Activated CD4-positive, alpha-beta T cell treated with anti-CD3 and anti-CD28 coated beads for 1 hour (primary cell): ENCODE measurements at places on chromosomes 5 and 9.
A peak's percentile ranks its signal among the peaks of the same experiment; 100 is the strongest.

DNA sequence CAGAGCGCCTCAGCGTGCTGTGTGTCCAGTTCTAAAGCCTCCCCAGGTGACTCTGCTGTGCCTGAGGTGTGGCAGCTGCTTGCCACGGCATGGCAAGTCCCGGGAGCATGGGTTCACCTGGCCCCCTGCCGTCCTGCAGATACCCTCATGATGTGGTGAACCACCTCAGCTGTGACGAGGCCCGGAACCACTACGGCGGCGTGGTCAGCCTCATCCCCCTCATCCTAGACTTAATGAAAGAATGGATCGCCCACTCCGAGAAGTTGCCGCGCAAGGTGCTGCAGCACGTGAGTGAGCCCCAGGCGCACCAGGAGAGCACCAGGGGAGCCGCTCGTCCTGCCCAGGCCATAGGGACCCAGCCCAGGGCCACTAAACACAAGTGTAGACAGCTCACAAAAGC lies 9.5 kb downstream of the SPACA9 start:
- DNase-seq: no peak

GRCh38 chr9:94868464-94868863 lies 142.0 kb downstream of the AOPEP start:
- DNase-seq: no peak

- DNase-seq: no peak
These were observed 84.8 kb downstream of the PJA2 start for GRCh38 chr5:109324931-109325330.

DNA sequence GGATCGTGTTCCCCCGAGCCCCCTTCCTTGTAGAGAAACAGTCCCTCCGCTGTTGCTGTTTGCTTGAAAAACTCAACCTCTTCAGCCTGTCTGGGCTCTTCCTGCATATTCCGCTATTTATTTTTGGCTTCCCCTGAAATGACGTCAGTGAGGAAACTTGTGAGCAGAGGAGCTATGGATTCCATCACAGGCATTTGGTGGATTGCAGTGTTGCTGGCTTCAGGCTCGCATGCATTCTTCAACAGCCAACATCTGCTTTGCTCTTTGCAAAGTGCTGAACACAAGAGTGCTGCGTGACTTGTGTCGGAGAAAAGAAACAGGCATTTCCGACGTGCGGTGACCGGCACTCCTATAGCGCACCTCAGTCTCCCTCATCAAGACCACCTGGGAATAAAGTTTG lies 232.7 kb downstream of the RFK start:
- DNase-seq: no peak

DNA sequence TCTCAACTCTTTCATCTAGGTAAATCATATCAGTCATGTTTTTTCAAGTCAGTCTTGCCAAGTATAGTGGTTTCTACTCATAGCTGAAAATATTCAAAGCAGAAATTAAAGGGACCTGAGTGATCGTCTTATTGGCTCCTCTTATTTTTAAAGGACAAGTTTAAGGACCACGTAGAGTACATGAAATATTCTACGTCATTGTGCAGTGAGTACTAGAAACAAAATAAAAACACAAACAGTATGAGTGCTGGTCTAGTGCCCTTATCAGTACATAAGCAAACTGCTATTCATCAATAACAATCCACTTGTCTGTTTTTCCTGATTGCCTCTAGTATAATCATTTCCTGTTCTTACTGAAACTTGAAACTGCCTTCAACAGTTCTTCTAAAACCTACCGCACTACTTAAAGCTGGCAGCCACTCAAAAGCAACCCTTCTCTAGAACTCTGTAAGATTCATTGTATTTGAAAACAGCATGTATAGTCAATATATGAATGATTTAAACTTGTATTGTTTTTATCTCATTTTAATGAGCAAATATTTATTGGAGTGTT lies 853.7 kb downstream of the TAF11L14 start:
- no peak for DNase-seq

DNA sequence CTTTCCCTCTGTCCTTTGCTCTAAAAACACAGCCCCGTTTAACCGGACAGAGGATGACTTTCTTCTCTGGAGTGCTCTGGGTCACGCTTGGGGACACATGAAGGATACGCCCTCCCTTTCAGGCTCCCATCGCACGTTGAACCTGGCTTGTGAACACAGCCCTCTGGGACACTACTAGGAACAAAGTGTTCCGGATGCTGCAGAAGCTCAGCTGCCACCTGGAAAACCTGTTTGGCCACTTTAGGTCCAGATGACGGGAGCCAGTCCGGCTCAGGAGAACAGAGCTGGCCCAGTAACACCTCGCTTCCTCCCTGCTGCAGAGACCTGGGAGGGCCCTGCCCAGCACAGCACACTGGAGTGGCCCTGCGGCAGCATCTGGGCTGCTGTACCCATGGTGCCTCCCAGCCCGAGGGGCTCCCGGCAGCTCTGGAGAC lies 60.1 kb downstream of the GADD45G start:
- no peak for DNase-seq

- DNase-seq: no peak
These were observed 266.7 kb downstream of the NSG2 start for GRCh38 chr5:174312270-174312617.

GRCh38 chr5:178467568-178468195 lies 122.5 kb downstream of the COL23A1 start:
- no peak for DNase-seq

GRCh38 chr5:59592101-59592500 lies 301.4 kb downstream of the PDE4D start:
- no peak for DNase-seq

- no peak for DNase-seq
These were observed 344.2 kb downstream of the TMEM161B start for GRCh38 chr5:87924436-87924835.

DNA sequence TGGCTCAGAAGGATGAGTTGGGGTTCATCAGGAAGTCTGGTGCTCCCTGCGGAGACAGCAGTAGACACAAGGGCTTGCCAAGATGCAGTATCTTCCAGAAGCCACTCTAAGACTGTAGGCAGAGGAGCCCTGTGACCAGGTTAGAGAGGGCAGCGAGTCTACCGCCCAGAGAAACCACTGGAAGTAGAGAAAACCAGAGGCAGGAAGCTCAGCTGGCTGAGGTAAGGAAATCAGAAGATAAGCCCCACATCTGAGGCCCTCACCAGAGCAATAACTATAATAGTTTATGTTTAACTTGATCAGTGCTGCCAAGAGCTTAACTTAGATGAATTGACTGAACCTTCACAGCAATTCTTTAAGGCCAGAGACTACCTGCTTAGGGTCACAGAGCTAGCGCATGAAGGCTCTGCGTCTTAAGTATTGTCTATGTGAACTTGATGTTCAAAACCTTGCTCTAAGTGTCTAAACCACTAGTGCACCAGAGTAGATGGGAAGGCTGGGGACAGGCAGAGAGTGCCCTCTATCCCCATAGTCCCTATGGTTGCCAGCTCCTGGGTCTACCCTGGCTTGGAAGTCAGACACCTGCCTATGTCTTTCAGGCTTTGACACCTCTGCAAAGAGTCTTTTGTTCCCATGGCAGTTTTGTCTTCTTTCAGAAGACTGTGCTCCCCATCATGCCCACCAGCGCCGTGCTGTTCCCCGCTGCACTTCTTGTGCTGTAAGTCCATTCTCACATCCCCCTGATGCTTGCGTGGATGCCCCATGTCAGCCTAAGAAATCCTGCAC lies 228.2 kb upstream of the KLF4 start:
- no peak for DNase-seq

- no peak for DNase-seq
These were observed 1.5 kb upstream of the SEMA5A start for GRCh38 chr5:9547122-9547947.

- DNase-seq: no peak
These were observed 44.1 kb upstream of the EQTN start for GRCh38 chr9:27340961-27341511.

GRCh38 chr9:93648836-93649235 lies 72.5 kb downstream of the PHF2 start:
- peak; percentile 5 for DNase-seq

DNA sequence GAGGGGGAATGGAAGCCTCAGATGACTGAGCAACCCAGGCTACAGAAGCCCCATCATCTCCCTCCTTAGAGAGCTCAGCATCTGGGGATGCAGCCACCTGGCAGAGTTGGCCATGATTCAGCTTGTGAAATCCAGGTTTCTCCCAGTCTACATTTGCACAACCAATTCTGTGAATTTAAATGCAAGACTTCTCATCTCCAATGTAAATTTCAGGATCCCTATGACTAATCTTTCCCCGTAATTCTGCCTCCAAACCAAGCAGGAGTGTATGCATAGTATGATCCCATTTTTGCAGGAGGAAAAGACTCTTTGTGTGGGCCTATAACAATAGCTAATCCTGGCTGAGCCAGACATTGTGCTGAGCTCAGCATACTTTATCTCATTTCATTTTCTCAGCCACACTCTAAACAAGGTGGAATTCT lies 59.6 kb upstream of the IL17B start:
- no peak for DNase-seq

GRCh38 chr5:102946414-102946813 lies 173.5 kb downstream of the GIN1 start:
- no peak for DNase-seq

DNA sequence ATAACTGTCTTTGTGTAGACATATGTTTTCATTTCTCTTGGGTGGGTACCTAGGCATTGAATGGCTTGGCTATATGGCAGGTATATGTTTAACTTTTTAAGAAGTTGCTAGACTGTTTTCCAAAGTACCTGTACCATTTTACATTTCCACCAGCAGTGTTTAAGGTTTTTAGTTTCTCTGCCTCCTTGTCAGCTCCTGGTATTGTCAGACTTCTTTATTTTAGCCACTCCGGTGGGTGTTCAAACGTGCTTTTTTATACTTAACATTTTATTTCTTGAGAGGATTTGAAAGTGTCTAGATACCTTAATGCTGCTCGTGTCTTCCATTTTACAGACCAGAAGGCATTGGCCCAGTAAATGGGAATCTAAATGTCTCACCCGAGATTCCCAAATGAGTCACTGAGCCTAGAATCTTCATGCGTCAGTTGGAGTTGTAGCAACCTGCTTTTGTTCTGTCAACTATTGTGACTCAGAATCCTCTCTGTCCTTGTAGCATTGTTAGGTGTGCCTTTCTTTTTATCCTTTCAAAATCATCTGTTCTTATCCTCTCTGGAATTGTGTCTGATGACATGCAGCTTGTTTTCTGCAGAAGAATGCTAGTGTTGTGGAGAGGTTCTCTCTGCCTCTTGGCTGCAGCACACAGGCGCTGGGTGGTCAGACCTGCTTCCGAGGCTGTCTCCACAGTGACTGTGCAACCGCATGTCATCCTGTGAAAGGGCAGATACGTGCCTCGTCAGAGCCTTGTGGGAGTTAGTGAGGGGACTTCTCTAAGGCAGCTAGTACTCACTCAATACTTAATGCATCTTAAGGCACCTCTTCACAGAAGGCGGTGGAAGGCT lies 291.8 kb downstream of the AOPEP start:
- no peak for DNase-seq

- no peak for DNase-seq
These were observed 23.3 kb upstream of the ABLIM3 start for GRCh38 chr5:149117970-149118369.

- DNase-seq: no peak
These were observed 57.4 kb upstream of the PRSS3 start for GRCh38 chr9:33737811-33738606.

GRCh38 chr5:136886608-136887007 lies 521.3 kb upstream of the TRPC7 start:
- DNase-seq: no peak

- no peak for DNase-seq
These were observed 69.0 kb downstream of the MEF2C start for GRCh38 chr5:88813805-88814575.

- DNase-seq: no peak
These were observed 24.5 kb downstream of the C9orf152 start for GRCh38 chr9:110183208-110184145.
